Globus pallidus (tissue), 1 donor: ENCODE measurements at places on chromosomes 1 and 21.
A peak's percentile ranks its signal among the peaks of the same experiment; 100 is the strongest.

GRCh38 chr1:13732971-13733667 lies 33.1 kb downstream of the PRDM2 start:
- no peak for DNase-seq

DNA sequence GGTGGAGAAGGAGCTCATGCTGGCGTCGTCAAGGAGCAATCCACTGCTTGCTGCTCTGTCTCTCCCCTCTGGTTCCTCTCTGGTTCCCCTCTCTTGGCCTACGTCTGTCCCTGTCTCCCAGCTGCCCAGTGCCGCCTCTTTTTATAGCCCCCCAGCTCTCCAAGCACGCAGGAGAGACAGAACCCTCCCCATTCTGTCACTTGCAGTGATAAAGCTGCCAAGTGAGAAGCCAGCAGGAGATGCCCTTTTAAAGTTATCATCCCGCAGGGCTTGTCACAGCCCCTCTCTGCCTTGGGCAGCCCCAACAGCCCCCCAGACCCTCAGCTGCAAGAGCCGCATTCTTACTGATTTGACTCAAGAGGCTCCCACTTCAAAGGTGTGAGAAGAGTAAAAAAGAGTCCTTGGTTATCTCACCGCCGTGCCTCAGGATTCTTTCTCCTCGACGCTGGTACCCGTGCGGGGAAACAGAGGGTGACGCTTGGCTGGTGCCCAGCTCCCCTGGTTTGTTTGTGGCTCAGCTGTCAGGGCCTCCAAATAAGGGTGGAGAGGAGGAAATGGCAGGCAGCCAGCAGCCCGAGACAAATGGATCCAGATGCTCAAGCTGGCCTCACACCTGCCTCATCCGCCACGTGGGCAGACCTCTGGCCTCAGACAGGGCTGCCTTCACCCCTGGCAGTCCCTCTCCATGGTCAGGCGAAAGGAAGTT lies at the start of gene NPPA:
Gene NPPA, minus strand, starts transcription at position 117 of the 706 bp plus-strand sequence. Its CDS starts 99 bp downstream, at position 18.
- DNase-seq: no peak

DNA sequence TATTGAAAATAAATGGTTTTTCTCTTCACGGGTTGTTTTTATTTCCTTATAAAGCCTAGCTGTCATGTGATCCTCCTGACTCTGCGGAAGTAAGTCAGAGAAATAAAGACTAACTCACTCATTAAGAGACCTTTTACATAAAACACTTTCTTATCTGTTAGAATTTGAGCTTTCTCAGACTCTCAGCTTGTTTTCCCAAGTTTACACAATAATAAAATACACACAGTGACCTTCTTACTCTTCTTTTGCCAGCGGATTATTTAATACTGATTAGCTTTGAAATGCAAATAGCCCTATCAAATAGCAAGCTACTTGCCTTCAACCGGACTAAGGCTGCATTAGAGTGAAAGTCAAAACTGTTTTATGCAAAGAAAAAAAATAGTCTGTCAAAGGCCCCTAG lies 45.5 kb upstream of the CXADR start:
- no peak for DNase-seq

- no peak for DNase-seq
Observed at GRCh38 chr1:243731974-243732625, 117.9 kb downstream of the AKT3 start.

GRCh38 chr1:147246910-147247655 lies 4.6 kb downstream of the CHD1L start:
- DNase-seq: peak; percentile 42

GRCh38 chr1:61506944-61507500 lies 217.9 kb downstream of the TM2D1 start:
- no peak for DNase-seq

GRCh38 chr1:1146596-1146995 lies 27.1 kb upstream of the TTLL10 start:
- no peak for DNase-seq

- DNase-seq: no peak
Observed at GRCh38 chr1:19070197-19070651, 113.7 kb upstream of the IFFO2 start.

- DNase-seq: no peak
Observed at GRCh38 chr1:119676571-119677206, 28.6 kb upstream of the ZNF697 start.

GRCh38 chr1:32411261-32411660 lies 17.0 kb upstream of the BSDC1 start:
- DNase-seq: no peak

- no peak for DNase-seq
Observed at GRCh38 chr21:28177124-28177523, 815.6 kb downstream of the LTN1 start.

DNA sequence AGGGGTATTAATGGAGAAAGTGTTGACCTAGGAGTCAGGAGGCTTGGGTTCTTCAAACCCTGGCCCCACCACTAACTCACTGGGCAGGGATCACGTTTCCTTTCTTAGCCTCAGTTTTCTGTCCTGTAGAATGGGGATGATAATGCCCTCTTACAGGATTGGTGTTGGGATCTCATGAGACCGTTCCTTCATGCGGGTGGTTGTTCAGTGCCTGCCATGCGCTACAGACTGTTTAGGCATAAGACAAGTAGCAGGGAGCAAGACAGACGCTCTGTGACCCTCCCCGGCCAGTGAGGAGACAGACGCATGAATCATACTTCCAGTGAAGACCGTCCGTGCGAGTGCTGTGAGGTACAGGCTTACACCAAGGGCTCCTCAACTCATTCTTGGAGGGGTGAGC lies 81.7 kb downstream of the MAN1C1 start:
- no peak for DNase-seq
